ENCODE measurements at places on chromosomes 1 and 21.

DNA sequence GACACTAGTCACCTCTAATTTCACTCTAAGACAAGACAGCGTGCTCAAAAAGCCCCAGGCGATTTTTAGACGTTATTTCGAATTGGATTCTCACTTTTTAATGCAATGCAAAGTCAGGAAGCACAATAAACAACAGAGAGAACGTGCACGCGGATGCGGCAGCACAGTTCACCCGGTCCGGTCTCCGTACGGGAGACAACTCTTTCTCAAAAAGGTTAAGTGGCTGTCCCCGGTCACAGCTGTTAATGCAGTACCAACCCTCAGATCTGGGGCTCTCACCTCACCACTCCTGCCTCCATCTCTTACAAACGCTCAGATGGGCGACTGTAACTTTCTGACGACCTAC, 1.2 kb downstream of the HP1BP3 start:
- DNase-seq: no peak

DNA sequence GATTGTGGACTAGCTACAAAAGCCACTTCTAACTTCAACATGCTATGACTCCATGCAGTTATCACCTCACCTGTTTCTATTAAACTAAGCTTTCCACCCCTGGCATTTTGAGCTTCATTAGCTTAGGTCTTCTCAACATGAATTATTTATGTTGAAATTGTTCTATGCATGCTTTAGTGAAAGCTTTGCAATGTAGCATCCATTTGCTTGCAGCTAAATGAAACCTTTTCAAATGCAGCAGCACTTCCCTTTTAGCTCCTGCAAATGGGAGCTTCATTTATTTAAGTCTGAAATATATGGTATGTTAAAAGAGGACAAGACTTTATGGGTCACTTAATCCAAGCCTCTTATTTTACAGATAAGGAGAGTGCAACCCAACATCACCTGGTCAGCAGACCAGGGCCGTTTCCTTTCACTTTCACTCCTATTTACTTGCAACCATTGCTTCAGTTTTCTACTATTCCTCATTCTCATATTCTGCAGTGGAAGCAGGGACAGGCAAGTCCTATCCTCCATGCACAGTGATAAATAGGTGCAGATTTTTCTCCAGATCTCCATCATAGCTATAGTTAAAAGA, 56.4 kb upstream of the SAMSN1 start:
- no peak for DNase-seq

- no peak for DNase-seq
These were observed 35.0 kb upstream of the RD3 start for GRCh38 chr1:211527006-211527405.

- DNase-seq: no peak
These were observed at the start of gene S100B for GRCh38 chr21:46604975-46605766. Gene S100B (minus strand): TSS chr21:46605082. CDS start chr21:46602415, 2,667 bp downstream.

- DNase-seq: no peak
These were observed 1.7 kb downstream of the SEMA6C start for GRCh38 chr1:151144474-151145303.

- no peak for DNase-seq
These were observed 2.3 kb downstream of the SPEN start for GRCh38 chr1:15849775-15850324.

DNA sequence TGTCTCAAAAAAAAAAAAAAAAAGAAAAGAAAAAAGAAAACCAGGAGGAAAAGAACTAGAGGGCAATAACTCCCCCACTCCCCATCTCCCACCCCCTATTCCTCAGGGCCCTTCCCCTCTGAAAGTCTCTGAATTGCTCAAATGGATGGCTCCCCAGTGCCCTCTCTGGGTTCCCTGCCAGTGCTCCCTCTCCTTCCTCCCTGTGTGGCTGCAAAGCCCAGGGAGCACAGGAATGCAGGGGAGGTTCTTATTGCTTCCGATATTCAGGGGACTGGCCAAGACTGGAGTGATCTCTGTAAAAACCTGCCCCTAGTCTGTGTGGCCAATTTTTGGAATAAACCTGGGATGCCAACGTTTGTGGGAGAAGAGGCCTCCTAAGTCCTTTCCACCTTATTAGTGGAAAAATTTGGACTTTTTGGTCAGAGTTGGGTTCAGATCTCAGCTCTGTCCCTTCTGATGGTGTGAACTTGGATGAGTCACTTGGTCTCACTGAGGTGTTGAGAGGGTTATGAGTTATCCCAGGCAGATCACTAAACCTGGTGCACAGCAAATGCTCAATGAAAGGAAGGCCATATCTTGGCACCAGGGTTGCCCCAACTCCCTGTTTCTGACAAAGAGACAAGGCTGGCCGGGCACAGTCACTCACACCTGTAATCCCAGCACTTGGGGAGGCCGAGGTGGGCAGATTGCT, 13.4 kb upstream of the ARHGEF10L start:
- no peak for DNase-seq

DNA sequence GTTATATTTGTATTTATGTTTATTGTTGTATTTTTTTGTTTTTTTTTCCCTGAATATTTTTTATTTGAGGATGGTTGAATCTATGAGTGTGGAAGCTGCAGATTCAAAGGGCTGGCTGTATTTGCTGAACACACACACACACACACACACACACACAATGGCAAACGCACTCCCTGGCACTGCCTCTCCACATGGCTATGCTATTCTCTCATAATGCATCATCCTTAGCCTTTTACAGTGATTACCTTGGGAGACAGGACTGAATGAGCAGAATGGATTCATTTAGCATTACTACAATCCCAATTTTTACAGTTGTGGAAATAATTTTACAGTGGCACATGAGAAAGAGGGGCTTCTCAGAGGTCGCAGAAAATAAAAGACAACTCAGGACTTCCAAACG, 390.1 kb downstream of the PCP4 start:
- DNase-seq: no peak

- DNase-seq: no peak
These were observed 508.0 kb downstream of the OMA1 start for GRCh38 chr1:58038574-58038973.

- no peak for DNase-seq
These were observed 2.5 kb downstream of the WNT9A start for GRCh38 chr1:227944931-227945890.

- no peak for DNase-seq
These were observed 146.1 kb upstream of the RUNX1 start for GRCh38 chr21:35195232-35195631.

- no peak for DNase-seq
These were observed 5.6 kb downstream of the COL8A2 start for GRCh38 chr1:36119456-36119855.

DNA sequence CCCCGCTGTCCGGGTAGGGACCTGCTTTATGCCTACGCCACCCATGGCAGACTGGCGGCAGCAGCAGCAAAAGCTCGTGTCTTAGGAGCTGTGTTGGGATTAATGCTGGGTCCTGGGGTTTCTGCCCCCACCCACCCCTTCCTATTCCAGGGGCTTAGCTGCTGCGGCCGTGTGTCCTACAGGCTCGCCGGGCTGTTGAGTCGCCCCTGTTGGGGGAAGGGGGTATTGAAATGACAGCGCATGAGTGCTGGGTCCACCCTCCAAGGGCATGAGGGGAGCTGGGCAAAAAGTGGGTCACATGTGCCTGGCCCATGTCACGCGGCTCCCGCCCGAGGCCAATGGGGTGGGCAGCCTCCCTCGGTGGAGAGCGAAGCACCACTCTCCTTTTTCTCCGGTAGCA, 118.3 kb upstream of the COL6A1 start:
- DNase-seq: no peak
